IMR-90 (cell line): ENCODE measurements at places on chromosomes 13 and 19. TPM values are rescaled to one million over a fixed set of nuclear protein-coding genes. Genes with fewer than 3 reads are reported as not detected.

Gene CPAMD8
- 0.63 and 0.79 TPM in 2 replicates for polyA plus RNA-seq

Gene KISS1R
- polyA plus RNA-seq: not detected in 2 replicates

Gene CYP2F1
- not detected in 2 replicates for polyA plus RNA-seq

Gene ZNF708
- 1.0 and 1.7 TPM in 2 replicates for polyA plus RNA-seq

Gene ZNF563
- 1.2 and 1.3 TPM in 2 replicates for polyA plus RNA-seq

Gene SYNE4
- 0.27 and 0.34 TPM in 2 replicates for polyA plus RNA-seq

Gene FCER2
- polyA plus RNA-seq: not detected in 2 replicates

Gene FAM83E
- polyA plus RNA-seq: 0.05 and 0.17 TPM in 2 replicates
